ENCODE measurements at places on chromosomes 6 and 20.

GRCh38 chr6:25706314-25707014 lies 48.1 kb upstream of the SLC17A4 start:
- DNase-seq, result no peak

GRCh38 chr20:35166242-35166830 lies 5.5 kb upstream of the PROCR start:
- no peak for DNase-seq

DNA sequence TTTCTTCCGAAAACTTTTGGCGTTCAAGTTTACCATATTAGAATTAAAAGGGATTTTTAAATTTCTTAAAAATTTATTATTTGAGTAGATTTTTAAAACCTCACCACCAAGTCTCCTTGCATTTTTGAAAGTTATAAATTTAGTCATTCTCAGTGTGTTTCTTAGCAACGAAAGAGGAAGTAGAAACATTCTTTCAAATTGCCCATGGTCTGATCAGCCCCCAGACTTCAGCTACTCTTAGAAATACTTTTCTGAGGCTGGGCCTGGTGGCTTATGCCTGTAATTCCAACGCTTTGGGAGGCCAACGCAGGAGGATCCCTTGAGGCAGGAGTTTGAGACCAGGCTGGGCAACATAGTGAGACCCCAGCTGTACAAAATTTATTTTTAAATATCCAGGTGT lies 15.1 kb upstream of the RTF2 start:
- DNase-seq, result peak; percentile 29

- DNase-seq, result no peak
Observed at GRCh38 chr6:168361766-168362165, 42.2 kb upstream of the DACT2 start.

- no peak for DNase-seq
Observed at GRCh38 chr20:59063358-59064213, 21.0 kb upstream of the PRELID3B start.

DNA sequence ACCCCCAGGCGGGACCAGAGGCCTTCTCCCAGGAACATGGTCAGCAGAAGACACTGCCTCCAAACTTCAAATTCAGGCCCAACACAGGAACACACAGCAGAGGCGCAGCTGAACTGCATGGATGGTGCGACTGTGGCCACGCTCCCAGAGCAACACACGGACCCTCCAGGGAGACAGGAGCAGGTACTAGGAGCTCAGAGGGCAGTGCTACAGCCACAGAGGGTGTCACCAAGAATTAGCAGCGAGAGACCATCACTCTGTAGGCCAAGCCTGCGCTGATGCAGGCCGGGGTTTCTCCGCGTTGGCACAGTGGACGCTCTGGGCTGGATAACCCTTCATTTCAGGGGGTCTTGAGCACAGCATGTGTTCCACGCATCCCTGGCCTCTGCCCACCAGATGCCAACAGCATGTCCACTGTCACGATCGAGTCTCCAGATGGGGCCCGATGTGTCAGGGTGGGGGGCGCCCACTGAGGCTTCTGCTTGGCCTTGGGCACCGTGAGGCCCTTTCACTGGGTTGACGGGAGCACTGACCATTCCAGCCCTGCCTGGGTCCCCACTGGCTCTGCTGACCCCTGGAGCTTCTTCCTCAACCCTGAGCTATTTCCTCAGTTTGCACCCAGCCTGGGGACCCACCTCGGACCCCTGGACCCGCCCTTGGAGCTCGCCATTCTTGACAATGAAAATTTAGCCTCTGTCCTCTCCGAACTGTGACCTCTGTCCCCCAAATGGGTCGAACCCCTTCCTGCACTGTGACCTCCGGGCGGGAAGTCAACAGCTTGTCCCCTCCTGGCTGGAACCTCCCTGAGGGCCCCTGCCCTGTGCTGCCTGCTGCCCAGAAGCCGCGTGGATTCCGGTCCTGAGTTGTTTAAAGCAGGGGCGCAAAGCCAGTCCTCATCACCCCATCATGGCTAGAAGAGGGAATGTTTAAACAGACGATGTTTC lies 239.4 kb downstream of the DLL1 start:
- no peak for DNase-seq

- DNase-seq, result no peak
Observed at GRCh38 chr6:132969196-132969595, 154.8 kb downstream of the RPS12 start.

- DNase-seq, result no peak
Observed at GRCh38 chr6:34514112-34514511, 42.0 kb downstream of the SPDEF start.

- no peak for DNase-seq
Observed at GRCh38 chr6:154414021-154414813, 57.6 kb upstream of the IPCEF1 start.

DNA sequence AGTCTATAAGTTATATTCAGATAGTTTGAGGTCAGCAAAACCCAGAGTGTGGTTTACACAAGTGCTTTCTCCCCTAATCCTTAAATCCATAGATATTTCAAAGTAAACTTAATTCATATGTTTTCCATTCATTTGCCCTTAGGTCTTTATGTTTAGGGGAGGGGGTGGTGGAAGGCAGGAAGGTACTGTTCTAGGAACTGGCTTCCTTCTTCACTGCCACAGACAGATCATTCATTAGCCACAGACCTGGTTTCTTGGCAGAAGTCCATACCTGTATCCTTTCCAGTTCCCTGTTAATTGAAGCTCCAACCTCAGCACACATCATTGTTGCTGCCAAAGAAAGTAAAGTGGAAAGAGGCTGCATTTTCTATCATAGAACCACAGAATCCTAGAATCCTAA lies 123.0 kb downstream of the AIG1 start:
- DNase-seq, result no peak
